ENCODE measurements at places on chromosomes 2 and 18. TPM values are rescaled to one million over a fixed set of nuclear protein-coding genes. Genes with fewer than 3 reads are reported as not detected.

GRCh38 chr2:37203708-37204107 lies 7.4 kb downstream of the CEBPZOS start:
- DNase-seq = no peak

Gene SIX3
- not detected for total RNA-seq

DNA sequence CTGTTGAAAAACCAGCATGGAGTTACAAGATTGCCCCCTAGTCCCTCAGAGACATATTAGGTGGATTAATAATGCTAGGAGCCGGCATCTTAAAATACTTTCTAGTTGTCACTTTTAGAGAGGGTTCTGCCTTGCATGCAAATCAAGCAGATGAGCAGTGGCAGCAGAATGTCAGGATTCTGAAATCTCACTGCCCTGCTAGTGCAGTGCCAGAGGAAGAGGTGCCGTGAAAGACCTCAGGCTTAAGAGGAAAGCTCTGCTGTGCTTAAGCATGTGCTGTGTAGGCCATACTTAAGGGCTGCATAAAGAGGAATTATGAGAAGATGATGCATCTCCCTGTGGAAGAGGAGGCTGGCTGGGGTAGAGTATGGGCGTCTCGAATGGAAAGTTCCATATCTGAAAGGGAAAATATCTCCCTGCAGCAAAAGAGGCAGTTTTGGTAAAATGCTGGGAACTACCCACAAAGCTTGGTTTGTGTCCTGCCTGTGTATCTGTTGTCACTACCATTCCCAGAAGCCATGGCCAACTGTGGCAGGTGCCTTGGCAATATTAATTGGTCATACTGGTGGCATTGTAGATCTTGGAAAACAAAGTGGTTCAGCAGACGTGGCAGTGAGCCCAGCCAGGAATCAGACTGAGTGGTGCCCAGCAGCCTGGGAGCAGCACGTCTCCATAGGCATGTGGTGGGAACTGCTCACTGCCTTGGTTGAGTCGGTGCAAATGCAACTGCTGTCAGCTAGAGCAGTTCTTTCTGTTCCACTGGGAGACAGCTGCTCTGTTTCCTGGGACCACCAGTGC lies 131.9 kb downstream of the EVA1A start:
- DNase-seq = no peak

DNA sequence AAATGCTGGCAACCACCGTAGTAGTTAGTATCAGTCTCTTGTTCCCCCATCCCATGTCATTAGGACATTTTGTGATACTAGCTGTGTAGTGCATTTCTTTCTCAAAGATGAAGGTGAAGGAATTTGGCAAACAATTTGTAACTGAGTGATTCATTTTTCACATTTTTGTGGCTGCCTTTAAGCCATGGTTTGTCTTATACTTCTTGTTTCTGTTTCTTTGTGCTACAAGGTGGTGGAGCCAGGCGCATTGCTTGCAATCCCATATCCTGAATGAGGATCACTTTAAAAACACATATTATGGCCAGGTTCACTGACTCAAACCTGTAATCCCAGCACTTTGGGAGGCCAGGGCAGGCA lies 40.6 kb downstream of the GPD2 start:
- DNase-seq = no peak

Gene ZNF2
- 4.2 TPM for total RNA-seq

Gene SLC5A7
- total RNA-seq = not detected

DNA sequence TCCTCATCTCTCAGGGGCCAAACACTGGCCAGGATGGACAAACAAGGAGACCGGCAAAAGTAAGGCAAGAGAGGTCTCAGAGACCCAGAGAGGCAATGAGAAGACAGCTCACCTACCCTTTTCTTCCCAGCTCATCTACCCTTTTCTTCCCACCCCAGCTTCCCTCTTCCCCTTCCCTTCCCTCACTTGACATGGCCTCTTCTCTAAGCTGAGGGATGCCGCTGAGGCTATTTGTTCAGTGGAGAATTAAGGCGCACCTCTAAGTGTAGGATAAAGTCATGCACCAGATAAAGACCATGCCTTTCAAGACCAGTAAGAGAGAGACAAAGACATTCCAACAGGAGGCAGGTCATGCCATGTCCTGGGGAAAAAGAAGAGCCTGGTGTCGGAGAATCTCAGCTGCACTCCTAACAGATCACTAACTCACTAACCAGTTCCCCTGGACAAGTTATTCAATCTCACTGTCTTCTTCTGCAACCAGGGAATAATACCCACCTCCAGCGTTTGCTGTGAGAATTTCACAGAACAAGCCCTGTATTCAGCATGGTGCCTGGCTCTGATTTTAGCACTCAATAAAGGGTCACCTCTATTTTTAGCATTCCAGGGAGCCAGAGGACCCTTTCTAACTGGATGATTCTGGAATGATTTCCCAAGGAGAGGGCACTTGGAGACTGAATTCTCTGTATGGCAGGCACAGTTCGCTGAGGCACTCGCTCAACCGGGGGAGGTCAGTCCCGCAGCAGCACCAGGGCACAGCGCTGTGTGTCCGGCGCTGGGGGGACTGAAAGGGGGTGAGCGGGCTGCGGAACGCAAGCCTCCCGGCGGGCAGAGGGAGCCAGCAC lies 3.0 kb upstream of the FOSL2 start:
- DNase-seq = peak; percentile 37

DNA sequence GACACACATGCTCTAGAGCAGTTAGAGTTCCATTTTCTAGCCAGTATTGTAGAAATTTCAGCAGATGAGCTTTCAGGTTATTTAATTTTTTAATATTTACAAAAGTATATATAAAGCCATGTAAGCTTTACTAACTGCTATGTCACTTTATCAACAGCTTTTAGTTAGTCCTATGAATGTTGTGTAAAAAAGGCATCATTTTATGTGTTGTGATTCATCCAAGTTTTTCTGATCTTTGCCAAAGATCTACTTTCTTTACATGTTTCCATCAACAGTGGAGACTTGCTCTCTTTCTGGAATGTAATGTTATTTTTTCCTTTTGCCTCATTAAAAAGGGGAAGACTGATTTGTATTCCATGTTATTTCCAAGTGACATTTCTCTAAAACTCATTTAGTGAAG lies 125.2 kb upstream of the TFPI start:
- no peak for DNase-seq

DNA sequence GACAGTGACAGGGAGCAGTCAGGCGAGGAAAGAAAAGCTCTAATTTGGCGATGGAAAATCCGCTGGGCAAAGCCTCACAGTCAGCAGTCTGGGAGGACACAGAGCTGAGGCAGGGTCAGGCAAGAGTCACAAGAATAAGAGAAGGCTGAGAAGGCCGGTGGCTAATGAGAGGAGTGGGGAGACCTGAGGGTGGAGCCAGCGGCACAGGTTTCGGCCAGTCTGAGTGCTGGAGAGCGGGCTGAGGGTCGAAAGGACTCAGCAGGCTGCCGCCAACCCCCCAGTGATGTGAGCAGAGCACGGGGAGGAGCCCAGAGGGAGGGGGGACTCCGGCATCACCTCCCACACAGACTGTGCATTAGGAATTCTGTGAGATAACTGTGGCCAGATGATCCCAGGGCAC lies 500.6 kb upstream of the MYT1L start:
- DNase-seq = no peak

- DNase-seq = no peak
Observed at GRCh38 chr2:156339110-156339847, 6.8 kb upstream of the NR4A2 start.

Gene UGT1A4
- 0.79 TPM for total RNA-seq

Gene CENPO
- 58.3 TPM for total RNA-seq

- DNase-seq = no peak
Observed at GRCh38 chr2:222272446-222273015, 26.3 kb downstream of the PAX3 start.

- DNase-seq = no peak
Observed at GRCh38 chr2:57862153-57862552, 184.5 kb upstream of the VRK2 start.

Gene CKAP2L
- total RNA-seq = 23.6 TPM

- DNase-seq = no peak
Observed at GRCh38 chr2:133504566-133505505, 63.4 kb downstream of the NCKAP5 start.

- no peak for DNase-seq
Observed at GRCh38 chr2:46798998-46799698, 116.5 kb downstream of the MCFD2 start.

Gene HOXD12
- not detected for total RNA-seq

Gene NOL4
- total RNA-seq = not detected

GRCh38 chr2:68196120-68196716 lies 38.5 kb downstream of the PNO1 start:
- DNase-seq = no peak

DNA sequence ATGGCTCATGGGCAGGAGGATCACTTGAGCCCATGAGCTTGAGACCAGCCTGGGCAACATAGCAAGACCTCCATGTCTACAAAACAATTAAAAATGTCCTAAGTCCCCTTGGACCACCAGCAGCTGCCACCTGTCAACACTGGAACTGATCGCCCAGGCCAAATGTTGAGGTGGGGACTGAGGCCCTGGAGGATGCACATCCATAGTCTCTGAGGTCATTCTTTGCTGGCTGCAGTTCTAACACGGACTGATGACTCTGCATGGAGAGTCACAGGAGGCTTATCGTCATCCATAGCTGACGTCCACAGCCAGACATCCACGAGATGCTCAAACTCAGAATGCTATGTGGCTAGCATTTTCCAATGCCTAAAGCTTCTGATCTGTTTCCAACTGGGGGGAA lies 151.3 kb downstream of the BCL2 start:
- DNase-seq = no peak

DNA sequence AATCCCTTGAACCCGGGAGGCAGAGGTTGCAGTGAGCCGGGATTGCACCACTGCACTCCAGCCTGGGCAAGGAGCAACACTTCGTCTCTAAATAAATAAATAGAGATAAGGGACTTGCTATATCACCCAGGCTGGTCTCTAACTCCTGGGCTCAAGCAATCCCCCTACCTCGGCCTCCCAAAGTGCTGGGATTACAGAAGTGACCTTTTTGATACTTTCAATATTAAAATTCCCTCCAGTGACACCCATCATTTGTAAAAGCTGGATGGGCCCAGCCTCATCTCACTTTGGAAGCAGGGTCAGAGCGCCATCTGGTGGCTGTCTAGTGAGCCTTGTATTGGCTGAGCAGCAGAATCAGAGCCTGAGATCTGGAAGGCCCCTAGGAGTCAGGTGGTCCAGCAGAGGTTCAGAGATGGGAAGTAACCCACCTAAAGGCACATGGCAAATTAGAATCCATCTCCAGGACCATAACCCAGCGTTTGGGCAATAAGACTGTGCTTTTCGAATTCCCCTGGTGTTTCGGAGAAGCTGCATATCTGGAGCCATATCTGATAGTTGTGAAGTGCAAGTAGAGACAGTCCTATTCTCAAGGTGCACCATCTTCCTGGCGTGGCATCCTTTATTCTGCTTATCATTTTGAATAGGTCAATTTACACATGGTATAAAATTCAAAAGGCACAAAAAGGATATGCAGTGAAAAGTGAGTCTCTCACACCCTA lies 18.3 kb upstream of the SLC35F6 start:
- peak; percentile 89 for DNase-seq

Gene RASGRP3
- 12.2 TPM for total RNA-seq

Gene CCDC141
- 16.6 TPM for total RNA-seq

GRCh38 chr2:235968616-235969324 lies 199.4 kb downstream of the GBX2 start:
- no peak for DNase-seq

Gene MSTN
- not detected for total RNA-seq

DNA sequence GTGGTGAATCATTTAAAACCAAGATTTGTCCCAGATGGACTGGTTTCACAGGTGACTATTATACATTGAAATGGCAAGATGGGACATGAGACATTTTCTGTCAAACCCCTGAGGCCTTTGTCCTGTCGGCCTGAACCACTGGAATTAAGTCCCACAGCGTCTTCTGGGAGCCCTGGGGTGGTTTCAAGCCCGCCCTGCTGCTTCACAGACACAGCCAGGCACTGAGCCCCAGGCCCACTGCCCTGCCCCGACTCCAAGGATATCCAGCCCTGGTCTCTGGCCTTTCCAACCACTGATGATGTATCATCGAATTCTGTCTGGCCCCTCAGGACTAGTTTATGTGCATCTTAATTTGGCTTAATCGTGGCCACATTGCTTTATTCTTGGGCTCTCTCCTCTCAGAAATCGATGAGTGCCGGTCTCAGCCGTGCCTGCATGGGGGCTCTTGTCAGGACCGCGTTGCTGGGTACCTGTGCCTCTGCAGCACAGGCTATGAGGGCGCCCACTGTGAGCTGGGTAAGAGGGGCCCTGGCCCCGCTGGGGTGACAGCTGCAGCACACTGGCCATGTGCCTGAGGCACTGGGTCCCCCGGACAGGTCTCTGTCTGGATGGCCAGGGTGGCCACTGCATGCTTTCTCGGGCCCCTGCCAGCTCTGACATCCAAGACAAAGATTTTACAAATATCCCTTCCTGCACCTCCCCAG lies 39.5 kb downstream of the MTERF4 start:
- no peak for DNase-seq

- no peak for DNase-seq
Observed at GRCh38 chr2:5509362-5509761, 182.8 kb upstream of the SOX11 start.

GRCh38 chr2:212042562-212042961 lies 496.0 kb downstream of the ERBB4 start:
- no peak for DNase-seq

DNA sequence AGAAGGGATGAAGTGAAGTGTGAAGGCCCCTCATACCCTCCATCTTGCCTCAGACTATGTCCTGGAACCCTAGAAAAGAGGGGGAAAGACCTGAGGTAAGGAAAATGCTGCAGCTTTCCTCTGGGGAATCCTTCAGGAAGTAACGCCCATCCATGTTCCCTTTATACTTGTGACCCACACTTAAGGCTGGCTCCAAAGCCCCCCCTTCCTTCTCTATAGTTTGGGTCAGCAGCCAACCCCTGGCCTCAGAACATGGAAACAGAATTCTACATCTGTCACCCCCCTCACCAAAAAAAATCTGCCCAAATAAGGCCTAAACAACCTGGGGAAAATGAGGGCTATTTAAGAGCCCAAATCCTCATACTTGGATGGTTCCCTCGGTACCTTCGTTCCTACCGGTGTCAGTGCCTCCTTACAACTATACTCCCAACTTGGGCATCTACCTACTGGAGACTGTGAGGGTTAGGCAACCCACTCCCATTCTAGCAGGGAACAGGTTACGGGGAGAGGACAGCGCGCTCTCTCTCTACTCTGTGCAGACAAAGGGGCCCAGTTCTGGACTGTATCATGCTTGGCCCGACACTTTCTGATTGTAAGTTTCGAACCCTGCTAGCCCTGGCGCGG lies 689 bp downstream of the OST4 start:
- DNase-seq = no peak

DNA sequence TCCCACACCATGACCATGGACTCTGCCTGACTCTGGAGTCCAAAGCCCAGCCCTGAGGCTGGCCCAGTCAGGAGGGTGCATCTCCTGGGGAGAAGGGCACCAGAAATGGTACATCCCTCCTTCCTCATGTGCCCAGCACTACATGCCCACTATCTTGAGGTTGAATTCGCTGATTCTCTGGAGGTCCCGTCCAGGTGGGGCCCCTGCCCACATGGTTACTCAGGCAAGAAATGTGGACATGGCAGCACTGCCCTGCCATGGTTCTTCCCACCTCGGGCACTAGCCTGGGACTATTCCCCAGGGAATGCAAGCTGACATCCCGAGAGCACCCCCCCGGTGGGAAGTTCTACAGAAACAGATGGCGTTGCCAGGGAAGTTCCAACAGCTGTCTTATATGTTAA lies 15.3 kb upstream of the HES6 start:
- no peak for DNase-seq

- DNase-seq = no peak
Observed at GRCh38 chr2:102809291-102810189, 47.7 kb downstream of the TMEM182 start.

GRCh38 chr2:163264341-163264740 lies 425.8 kb upstream of the KCNH7 start:
- no peak for DNase-seq
